B cell (primary cell): ENCODE measurements at places on chromosomes 6 and 20. TPM values are rescaled to one million over a fixed set of nuclear protein-coding genes. Genes with fewer than 3 reads are reported as not detected.

- DNase-seq = no peak
These were observed 142.6 kb downstream of the CDH26 start for GRCh38 chr20:60100780-60101179.

DNA sequence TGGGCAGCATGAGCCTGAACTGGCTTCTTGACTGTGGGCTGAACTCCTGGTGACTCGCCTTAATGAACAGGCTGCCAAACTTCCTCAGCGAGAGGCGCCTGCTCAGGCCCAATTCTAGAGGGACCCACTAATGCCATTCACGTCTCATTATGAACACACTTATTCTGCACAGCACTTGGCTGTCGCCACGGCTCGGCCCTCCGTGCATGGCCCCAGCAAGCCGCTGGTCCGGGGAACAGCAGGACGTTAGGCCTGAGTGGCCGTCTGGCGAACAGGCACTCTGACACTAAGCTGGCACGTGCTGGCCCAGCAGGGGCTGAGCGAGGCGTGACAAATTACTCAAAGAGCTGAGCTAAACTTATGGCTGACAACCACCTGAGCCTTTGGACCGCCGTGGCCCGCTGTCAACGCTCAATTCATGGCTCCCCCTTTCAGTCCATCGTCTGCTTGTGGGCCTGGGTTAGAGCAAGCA, 45.9 kb downstream of the INSM1 start:
- DNase-seq = no peak

DNA sequence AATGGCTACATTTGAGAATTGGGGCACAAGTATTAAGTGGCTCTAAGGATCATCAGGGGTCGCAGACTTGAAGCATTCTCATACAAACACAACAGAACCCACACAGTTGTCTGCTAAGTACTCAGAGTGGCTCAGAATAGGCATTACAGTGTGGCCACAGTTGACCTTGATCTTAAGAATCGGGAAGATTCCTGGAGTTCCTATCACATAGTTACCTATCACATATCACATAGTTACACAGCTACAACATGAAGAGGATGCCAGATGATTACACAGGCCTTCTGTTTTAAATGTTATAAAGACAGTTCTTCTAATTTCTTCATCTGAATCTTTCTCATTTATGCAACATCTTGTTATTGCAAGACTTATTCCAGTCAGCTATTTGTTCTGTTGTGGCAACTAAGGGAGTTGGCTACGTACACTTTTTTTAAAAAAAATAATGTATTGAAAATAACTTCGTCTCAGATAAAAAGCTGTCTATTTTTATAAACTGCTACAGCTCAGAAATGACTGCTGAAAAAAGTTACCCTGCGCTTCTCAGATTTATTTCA, 129.0 kb downstream of the REV3L start:
- DNase-seq = no peak

DNA sequence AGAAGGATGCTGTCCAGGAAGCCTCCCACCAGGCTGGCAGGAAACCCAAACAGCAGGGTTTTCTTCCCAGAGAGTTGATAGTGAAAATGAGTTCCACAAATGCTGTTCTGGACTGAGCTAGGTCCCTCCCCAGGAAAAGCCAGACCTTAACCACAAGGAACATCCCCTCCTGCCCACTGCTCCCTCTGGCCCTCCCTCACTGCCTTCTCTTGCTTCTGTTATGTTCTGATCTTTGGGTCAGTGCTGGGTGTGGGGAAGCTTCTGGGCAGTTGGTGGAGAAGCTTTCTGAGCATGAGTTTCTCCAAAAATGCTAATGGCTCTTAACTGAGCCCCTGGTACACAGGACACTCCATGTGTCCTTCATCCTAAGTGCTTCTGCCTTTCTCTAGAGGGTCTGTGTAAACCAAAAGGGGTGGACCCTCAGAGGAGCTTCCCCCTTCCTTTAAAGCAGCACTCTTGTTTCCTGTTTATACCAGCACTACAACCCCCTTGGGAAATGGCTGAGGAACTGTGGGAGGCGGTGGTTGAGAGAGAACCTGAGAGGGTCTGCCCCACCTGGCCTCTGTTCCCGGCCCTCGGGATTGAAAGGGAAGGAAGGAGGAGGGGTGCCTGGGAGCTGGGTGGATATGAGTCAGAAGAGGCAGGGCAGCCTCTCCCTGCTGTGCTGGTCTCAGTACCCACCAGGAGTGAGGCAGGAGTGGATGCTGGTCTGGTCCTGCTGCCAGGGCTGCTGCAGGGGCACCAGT, 42.0 kb downstream of the CDS2 start:
- peak; percentile 49 for DNase-seq

- DNase-seq = no peak
These were observed 19.2 kb upstream of the ZSCAN9 start for GRCh38 chr6:28205879-28206278.

- peak; percentile 55 for DNase-seq
These were observed 1.3 kb downstream of the MAN1A1 start for GRCh38 chr6:119348096-119348747.

The TPD52L1 gene
- total RNA-seq = not detected in 2 replicates

The OPRL1 gene
- total RNA-seq = 6.2 and 7.3 TPM in 2 replicates

The CRISP2 gene
- not detected in 2 replicates for total RNA-seq

The BANF2 gene
- not detected in 2 replicates for total RNA-seq

The TMEM217 gene
- 0.19 and 1.2 TPM in 2 replicates for total RNA-seq

The TCF21 gene
- total RNA-seq = not detected in 2 replicates

The VWA7 gene
- total RNA-seq = 5.2 and 5.6 TPM in 2 replicates
